ENCODE measurements at places on chromosomes 16 and 17. TPM values are rescaled to one million over a fixed set of nuclear protein-coding genes. Genes with fewer than 3 reads are reported as not detected.

The IGFBP4 gene
- 1.3 TPM for polyA plus RNA-seq

The ITGA2B gene
- 3.9 TPM for polyA plus RNA-seq

The TMEM114 gene
- 0.62 TPM for polyA plus RNA-seq

The FBXW10B gene
- not detected for polyA plus RNA-seq

The APOBR gene
- 0.06 TPM for polyA plus RNA-seq

The LRRC37A3 gene
- polyA plus RNA-seq = 13.7 TPM

The SLC9A5 gene
- 1.8 TPM for polyA plus RNA-seq

The SCRN2 gene
- 104 TPM for polyA plus RNA-seq

The NDRG4 gene
- 507 TPM for polyA plus RNA-seq

The TP53TG3 gene
- not detected for polyA plus RNA-seq

The SYCE1L gene
- polyA plus RNA-seq = 3.4 TPM

Data from neural cell (in vitro differentiated cells).